ENCODE measurements at places on chromosomes 12 and 14.

GRCh38 chr14:95522556-95522955 lies 6.1 kb upstream of the SYNE3 start:
- no peak for DNase-seq

DNA sequence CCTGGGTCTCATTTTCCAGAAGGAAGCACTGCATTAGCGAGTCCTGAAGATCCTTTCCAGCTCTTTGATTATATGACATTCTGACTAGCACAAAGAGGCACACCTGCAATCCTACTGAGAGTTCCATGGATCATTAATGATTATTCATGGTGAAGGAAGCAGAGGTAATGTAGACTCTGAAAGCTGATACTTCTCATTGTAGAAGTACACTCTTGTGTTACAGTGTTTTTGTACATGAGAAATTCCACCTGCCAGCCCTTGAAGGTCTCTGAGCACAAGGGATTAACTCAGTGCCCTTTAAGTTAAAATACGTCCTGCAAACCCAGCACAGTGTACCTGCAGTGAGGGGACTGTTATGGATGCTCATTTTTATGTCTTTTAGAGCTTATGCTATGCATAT lies 558.8 kb upstream of the FBXO33 start:
- DNase-seq, result no peak

GRCh38 chr14:37202265-37202664 lies 4.5 kb downstream of the MIPOL1 start:
- DNase-seq, result no peak

DNA sequence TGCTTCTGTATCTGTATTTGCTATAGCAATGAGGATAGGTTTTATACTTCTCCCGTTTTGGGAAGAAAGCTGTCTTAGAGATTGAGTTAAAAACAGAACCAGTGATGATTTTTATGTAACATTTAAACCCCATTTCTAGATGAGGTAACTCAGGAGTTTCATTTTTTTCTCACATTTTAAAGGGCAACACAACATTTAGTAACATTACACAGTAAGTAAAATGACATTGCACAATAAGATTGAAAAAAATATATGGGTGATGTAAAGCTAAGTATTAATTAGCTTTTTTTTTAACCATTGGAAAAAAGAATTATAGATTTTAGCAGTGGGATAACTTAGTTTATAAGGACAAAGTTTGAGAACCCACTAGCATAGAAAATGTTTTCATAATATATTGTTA lies 25.2 kb upstream of the SCFD1 start:
- no peak for DNase-seq

DNA sequence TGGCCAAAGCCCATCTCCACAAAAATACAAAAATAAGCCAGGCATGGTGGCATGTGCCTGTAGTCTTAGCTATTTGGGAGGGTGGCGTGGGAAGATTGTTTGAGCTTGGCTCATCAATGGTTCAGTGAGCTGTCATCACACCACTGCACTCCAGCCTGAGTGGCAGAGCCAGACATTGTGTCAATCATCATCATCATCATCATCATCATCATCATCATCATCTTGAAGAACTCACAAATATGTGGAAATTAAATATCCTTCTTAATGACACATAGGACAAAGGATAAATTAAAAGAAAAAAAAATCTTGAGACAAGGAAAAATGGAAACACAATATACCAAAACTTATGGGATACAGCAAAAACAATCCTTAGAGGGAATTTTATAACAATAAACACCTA lies 132.5 kb downstream of the LRFN5 start:
- no peak for DNase-seq

GRCh38 chr12:44098786-44099185 lies 262.9 kb downstream of the TMEM117 start:
- DNase-seq, result no peak

- no peak for DNase-seq
These were observed 13.3 kb downstream of the SELPLG start for GRCh38 chr12:108620236-108620879.

DNA sequence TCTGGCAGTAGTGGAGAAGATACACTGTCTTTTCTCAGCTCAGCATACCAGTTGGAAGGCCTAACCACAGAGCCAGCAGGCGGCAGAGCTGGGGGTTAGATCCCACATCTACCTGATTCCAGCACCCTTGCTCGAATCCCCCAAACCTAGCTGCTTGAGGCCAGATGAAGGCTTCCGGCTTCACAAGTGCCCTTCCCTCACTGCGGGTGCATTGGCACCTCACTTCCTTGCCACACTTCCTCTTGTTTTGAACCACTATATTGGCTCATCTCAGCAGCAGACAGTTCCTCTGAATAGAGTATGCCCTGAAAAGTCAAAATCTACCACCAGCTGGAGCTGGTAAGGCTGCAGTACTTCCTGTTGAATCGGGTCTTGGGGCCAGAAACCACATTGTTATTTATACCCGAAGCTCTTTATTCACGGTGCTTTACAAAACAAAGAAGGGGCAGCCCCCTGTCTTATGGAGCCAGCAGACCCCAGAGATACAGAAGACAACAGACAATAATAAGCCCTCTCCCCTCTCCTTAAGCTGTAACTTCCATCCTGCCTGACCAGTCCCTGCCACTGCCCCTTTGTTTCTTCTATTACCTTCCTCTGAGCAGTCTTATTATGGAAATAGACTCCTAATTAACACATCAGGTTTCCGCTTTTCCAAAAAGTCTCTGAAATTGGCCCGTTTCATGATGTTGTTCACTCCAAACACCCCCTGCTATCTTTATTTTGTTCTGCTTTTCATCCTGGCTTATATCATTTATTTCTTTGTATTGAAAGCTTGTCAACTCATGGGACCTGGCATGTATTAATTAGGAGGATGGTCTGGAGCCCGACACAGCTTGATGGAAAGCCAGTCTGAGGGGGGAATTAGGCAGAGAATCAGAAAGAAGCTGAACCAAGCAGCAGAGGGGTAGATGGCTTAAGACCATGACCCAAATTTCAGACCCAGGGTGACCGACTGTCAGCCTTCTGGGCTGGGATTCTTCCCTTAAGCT lies 233.5 kb downstream of the EFCAB11 start:
- peak; percentile 98 for DNase-seq

DNA sequence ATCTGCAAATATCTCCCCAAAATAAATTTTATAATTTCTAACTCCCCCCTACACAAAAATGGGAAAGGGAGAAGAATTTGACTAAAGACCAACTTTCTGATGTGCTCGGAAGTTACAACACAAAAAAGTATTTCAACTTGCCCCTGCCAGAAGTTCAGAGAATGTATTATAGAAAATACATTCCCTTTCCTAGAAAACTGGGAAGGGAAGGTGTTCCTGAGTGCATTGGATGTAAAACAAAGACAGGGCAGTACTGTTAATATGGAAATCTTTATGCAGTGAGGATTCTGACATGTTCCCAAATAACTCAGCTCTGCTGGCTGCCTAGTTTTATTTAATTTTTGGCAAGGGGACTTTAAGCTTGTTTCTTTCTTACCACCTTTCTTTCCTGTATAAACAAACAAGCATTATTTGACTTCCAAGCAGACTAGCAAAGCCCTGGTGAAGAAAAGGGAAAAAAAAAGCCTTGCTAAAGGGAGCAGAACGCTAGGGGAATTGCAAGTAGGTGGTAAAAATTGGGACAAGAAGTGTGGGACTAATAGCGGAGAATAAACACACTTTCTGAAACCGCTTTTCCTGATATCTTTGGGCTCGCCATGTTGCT lies 124.1 kb downstream of the STXBP6 start:
- no peak for DNase-seq

GRCh38 chr14:102363182-102363943 lies 622 bp downstream of the TECPR2 start:
- DNase-seq, result peak; percentile 16

DNA sequence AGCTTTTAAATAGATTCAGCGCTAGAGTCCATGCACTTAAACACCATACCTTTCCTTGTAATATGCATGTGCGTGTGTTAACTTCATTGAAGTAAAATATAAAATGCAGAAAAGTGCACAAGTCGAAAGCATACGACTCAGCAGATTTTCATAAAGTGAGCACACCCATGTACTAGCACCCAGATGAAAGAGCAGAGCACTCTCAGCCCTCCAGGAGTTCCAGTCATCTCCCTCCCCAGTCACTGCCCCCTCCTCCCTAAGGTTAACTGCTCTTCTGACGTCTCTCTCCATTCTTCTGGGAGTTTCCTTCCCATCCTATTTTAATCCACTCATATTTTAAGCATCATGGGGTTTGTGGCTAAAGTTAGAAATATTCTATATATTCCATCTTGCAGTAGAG lies 20.2 kb downstream of the RDH12 start:
- peak; percentile 4 for DNase-seq

DNA sequence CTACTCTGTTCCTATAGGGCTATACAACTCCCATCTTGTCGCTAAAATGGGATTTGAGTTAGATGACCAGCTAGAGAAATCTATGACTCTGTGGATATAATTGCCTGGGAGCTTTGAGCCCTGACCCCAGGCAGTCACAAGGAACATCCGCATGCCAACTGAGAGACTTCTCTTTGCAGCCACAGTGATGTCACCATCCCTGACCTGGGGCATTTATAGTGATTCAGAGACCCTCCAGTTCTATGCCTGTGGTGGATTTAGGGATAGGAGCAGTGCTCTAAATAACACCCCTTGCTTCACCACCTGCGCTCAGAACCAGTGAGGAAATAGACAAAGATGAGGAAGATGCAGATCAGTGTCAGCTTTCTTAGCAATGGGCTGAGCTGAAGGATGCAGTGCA lies 86.2 kb downstream of the RIN3 start:
- no peak for DNase-seq

GRCh38 chr12:85441741-85442140 lies 161.7 kb downstream of the ALX1 start:
- DNase-seq, result no peak

- peak; percentile 52 for DNase-seq
These were observed 30.4 kb downstream of the RAP1B start for GRCh38 chr12:68641138-68641537.
